NCI-H187 treated with DMSO at 0.1 percent for 48 hours (cell line): ENCODE measurements at places on chromosomes 12 and 14.

GRCh38 chr14:75934998-75935628 is 46.7 kb downstream of the TGFB3 start:
- DNase-seq: no peak

DNA sequence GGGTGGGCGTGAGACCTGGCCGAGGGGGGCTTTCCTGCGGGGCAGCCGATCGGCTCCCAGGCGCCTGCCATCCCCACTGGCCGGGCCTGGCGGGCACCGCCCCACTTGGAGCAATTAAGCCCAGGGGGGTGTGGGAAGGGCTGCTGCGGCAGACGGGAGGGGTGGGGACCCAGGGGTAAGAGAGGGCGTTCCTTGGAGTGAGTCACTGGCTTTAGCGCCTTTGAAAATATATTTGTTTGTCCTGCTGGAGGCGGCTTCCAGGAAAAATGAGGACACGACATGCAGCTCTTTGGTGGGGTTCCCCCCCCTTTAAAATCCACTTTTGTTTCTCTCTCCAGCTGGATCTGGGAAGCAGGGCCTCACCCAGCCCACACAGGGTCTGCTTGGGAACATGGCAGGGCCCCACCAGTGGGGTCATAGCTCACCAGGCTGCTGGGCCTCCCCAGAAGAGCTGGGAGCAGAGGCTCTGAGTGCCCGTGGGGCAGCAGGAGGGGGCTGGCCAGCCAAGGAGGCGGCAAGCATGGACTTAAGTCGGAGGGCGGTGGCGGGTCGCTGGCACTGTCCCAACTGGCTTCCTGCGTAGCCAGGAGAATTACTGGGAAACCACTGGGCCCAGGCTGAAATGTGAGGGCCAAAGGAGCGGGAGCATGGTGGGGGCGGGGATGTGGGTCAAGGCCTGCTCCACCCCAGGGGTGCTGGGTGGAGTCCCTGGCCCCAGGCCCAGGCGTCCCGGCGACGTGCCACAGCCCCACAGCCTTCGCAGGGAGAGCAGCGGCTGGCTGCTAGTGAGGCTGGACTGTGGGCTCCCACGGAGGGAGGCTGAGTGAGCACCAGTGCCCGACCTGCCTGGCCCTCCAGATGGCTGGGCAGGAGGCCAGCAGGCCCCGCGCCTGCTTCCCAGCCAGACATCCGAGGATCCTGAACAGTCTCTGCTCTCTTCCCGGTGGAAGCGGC is 128.0 kb downstream of the RFLNA start:
- no peak for DNase-seq

DNA sequence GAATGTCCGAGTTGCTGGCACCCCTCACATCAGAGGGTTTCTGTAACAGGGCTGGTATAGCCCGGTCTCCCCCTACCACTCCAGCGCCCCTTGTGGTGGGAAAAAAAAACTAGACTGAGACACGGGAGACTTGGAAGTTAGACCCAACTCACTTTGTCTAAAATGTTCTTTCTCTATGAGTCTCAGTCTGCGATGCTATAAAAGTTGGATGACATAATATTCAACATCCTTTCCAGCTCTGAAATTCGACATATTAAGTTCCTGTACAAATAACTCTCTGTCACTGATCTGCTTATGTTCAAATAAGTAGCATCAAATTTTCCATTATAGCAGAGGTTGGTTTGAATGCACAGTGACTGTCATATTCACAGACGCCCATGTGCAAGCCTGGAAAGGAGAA is 25.7 kb upstream of the TC2N start:
- no peak for DNase-seq

DNA sequence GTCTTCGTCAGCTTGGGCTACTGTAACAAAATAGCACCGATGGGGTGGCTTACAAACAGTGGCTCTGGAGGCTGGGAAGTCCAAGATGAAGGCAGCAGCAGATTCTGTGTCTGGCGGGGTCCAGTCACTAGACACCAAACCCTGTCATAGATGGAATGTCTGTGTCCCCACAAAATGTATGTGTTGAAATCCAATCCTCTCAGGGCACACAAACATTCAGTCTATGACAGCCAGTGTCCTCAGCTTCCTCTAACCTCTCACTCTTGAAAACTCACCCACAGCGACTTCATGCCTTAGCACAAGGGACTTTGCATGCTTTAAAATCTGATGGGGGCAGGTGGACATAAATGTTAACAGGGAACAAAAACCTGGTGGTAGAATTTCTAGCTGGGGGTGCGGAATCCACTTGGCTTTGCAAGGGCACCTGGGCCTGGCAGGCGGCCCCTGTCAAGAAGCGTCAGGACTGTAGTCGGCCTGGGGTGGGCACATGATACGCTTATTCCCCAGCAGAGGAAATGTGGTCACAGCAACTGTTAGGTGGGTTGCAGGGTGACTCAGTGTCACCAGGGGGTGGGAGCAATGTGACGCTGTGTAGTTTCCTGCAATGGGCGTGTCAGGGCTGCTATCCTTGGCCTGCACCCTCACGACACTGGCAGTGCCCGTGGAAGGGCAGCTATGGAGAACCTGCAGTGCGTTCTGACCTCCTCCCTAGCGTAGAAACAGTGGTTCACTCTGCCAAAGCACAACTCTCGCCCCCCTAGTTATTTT is 17.7 kb downstream of the RIN3 start:
- no peak for DNase-seq

DNA sequence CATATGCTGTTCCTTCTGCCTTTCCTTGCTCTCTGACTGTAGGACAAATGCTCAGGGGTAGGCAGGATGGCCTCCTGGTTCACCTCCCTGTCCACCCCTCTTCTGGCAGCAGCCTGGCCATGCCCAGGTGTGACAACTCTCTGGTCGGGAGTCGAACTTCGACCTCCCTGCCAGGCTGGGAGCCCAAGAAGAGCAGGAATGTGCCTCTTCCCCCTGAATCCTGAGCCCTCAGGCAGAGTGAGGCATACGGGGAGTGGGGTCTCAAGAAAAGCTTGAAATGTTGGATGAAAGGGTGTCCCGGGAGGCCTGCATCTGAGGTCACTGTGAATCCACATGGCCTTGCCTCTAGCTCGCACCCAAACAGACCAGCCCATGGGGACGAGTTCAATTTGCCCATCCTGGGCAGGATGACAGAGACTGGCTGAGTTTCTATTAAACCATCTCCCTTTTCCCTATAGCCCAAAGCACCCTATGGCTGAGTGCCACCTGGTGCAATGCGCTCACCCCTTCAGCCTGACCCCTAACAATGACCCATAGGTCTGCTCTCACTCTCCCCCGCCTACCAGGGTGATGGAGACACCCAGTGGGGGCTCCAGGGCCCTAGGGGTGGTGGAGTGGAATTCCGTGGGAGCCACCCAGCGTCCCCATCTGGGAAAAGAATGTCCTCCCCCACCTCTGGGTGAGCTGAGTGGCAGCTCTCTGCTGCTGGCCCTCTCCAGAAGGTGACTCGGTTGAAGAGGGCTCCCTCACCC is 52.9 kb upstream of the DIO3 start:
- no peak for DNase-seq

DNA sequence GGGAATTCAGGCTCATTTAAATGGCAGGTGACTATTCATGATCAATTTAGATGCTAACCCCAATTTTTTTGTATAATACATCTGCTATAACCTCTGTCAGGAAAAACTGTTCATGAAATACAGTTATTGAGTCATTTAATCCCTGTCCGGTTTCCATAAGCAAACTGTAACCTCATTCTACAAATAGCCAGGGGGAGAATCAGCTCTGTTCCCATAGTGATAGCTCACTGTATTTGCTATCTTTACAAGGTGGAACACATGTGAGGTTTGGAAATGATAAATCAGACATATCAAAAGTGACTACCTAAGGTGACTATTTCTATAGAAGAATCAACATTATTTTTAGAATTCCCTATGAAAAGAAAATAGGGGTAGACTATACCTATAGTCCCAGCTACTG is 38.6 kb upstream of the VPS33A start:
- DNase-seq: no peak

DNA sequence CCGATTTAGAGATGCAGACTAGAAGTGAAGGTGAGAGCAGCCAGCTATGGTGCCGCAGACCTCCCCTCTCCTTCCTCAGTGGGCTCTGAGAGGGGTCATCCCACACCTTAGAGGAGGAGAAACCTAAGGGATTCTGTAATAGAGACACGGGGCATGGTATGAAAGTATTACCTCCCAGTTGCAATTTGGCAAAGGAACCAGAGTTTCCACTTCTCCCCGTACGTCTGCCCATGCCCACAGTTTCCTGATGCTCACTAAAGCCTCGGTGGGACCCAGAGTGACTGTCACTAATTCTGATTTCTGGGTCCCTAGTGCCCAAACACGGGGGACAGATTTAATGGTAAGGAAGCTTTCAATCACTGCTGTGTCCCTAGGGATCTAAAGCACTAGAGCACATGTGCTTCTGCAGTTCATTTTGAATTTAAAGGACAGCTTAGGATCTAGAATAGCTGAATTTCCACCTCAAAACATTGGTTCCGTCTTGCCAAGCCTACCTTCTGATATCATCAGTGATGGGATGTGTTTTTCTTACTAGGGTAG is 44.1 kb downstream of the DAD1 start:
- no peak for DNase-seq

DNA sequence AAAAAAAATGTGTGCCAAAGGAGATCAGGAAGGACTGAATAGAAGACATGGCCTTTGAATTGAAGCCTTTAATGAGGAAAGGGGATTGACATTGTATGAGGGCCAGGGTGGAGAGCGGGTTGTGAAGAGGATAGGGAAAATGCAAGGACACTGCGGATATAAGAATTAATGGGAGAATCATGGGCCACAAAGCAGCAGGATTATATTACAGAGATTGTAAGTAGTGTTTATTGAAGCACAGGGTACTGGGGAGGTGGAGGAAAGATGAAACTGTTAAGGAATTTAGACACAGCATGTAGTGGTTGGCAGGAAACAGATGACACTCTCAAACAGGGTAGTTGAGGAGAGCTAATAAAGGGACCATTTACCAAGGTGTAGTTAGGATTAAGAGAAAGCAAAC is 16.4 kb upstream of the POC1B start:
- DNase-seq: no peak
